ENCODE measurements at places on chromosomes 13 and 19.

GRCh38 chr19:38142176-38143035 is 81.6 kb downstream of the DPF1 start:
- no peak for DNase-seq

GRCh38 chr13:32224916-32225315 is 90.2 kb downstream of the ZAR1L start:
- no peak for DNase-seq

DNA sequence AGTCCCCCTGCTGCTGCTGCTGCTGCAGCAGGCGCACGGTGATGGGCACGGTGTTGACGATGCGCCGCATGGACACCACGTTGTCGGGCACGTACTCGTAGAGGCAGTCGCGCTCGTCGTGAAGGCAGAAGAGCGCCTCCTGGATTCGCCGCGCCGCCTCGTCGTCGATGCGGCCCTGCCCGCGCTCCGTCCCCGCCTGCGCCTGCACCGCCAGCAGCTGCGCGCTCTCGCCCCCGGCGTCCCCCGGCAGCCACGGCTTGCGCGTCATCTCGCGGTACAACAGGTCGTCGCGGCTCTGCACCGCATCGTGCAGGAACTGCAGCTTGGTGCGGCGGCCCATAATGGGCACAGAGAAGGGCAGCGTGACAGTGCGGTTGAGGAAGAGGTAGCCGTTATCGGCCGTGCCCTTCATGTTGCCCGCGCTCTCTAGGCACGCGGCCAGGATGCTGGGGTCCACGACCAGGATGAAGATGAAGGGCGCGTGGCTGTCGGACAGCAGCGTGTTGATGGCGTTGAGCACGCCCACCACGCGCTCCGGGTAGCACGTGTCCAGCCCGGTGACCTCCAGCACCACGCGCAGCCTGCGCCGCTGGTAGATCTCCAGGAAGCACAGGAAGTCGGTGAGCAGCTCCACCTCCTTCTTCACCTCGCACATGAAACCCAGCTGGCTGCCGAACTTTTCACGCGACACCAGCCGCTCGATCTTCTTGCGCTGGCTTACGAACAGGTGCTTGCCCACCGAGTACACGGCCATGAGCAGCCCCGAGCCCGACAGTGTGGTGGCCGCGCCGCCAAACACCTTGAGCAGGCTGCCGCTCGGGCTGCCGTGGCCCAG is 8.1 kb downstream of the NKPD1 start:
- peak; percentile 83 for DNase-seq

- no peak for DNase-seq
Measured at GRCh38 chr13:113292021-113292862, 4.8 kb upstream of the LAMP1 start.

DNA sequence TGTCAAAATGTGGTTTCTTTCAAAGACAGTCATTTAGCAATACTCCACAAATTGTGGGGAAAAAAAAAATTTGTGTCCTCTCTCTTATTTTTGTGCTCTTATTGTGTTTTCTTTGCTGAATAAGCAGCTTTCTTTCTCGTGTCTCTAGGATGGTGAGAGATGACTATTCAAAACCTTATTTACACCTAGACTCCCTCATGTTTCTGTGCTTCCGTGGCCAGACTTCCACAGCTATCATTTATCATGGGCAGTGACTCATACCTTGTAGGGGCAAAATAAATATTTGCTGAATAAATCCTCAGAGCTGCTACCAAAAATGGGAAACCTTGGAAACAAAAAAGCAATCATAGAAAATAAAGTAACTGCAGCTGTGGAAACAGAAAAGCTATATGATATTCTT is 204.9 kb upstream of the MIR17HG start:
- no peak for DNase-seq

DNA sequence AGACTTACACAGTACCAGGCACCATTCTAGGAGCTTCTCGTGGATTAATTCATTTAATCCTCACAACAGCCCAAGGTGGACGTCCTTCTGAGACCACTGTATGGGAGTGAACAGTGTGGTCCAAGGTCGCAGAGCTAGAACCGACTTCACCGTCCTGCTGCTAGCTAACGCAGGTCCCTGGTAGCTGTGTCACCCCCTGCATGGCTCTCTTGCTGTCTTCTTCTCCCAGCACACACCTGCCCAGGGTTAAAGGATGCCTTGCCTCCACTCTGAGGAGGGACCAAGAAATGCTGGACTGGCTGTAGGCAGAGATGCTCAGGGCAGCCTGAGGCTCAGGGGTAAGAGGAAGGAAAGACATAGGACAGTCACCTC is 3.0 kb downstream of the AKT2 start:
- no peak for DNase-seq

DNA sequence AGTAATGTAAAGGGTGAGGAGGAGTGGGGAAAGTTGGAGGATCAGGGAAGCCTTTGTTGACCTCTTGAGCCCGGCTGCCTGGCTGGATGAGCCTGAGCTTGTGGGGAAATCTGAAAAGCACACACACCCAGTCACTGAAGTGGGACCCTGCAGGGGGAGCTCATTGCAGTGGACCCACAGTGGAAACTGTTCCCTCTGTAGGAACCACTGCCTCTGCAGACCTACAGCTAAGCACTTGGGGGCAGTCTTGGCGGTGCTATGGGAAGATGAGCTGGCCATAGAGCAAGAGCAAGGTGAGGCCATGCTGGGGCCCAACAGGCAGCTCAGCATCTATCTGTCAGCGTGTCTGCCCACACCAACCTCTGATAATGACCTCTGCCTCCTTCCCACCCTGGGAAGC is 294.8 kb downstream of the TSHZ3 start:
- no peak for DNase-seq

DNA sequence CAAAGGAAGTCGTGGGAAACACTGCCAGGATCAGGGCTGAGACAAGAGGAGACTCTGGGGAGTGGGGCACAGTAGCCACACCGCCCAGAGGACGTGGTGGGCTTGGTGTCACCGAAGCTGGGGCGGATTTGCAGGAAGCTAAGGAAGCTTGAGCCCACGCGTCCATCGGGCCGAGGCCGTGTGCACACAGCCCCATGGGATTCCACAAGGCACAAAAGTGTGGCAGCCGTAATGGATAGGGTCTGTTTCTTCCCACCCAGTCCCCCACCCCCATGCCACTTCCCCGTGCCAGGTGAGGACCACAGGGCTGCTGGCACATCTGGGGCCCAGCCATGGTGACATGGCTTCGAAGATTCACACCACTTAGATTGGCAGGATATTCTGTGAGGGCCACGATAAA is 153.2 kb upstream of the SPACA7 start:
- DNase-seq: no peak

GRCh38 chr13:64347664-64348063 is 2882.5 kb downstream of the PCDH9 start:
- DNase-seq: no peak

GRCh38 chr19:4987692-4988370 is 18.9 kb downstream of the KDM4B start:
- no peak for DNase-seq

GRCh38 chr19:5804516-5805461 is at the start of gene NRTN:
NRTN (plus strand) TSS chr19:5805067; CDS start chr19:5824166, 19,099 bp downstream.
- DNase-seq: peak; percentile 33

GRCh38 chr13:29543230-29544215 is 52.0 kb downstream of the SLC7A1 start:
- DNase-seq: peak; percentile 51

GRCh38 chr19:547836-548720 is 4.2 kb downstream of the GZMM start:
- DNase-seq: no peak

GRCh38 chr19:6616011-6616410 is 25.1 kb upstream of the CD70 start:
- peak; percentile 59 for DNase-seq

DNA sequence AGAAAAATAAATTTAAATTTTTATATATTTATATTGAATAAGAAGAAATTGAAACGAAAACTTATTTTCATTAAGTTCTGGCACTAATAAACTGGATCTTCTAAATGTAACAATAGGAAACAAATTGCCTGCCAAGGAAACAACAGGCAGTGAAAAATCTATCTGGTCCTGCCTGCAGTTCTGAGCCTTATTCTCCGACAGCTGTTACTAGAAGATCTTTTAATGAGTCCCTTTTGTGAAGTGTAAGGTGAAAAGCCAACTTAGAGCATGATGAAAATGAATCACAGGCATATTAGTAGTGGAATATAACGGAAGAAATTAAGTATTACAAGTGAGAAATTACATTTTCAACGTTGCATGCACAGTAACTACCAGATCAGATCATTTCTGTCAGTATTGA is 1002.7 kb upstream of the PCDH20 start:
- DNase-seq: no peak

- no peak for DNase-seq
Measured at GRCh38 chr13:111174377-111175114, 59.4 kb downstream of the ARHGEF7 start.

- no peak for DNase-seq
Measured at GRCh38 chr19:3599776-3600187, 6.9 kb downstream of the TBXA2R start.

DNA sequence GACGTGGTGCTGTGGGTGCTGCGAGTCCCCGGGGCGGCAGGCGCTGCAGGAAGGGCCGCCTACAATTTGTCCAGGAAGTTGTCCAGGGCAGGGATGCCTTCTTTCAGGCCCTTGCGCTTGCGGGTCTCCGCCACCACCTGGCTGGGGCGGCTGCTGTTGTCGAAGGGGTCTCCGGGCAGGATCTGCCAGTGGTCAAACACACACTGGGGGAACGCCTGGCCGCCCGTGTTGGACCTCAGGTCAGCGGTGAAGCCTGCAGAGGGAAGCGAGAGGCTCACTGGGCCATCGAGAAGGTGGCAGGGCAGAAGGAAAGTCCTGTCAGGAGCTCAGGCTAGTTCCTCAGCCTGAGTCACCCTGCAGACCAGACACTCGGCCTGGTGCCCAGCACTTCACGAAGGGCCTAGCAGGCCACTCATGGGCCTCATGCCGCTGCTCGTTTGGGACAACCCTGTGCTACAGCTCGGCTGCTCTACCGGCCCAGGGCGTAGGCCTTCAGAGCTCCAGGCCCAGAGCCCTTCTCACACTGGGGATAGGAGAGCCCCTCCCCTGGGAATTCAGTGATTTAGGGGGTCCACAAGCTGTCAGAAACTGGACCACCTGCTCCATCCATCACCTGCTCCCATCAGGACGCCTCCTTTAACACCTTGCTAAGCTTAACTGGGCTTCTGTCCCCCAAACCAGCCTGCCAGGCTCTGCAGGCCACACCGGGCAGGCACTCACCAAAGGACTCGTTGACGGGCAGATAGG is 5.8 kb upstream of the DAPK3 start:
- DNase-seq: no peak

DNA sequence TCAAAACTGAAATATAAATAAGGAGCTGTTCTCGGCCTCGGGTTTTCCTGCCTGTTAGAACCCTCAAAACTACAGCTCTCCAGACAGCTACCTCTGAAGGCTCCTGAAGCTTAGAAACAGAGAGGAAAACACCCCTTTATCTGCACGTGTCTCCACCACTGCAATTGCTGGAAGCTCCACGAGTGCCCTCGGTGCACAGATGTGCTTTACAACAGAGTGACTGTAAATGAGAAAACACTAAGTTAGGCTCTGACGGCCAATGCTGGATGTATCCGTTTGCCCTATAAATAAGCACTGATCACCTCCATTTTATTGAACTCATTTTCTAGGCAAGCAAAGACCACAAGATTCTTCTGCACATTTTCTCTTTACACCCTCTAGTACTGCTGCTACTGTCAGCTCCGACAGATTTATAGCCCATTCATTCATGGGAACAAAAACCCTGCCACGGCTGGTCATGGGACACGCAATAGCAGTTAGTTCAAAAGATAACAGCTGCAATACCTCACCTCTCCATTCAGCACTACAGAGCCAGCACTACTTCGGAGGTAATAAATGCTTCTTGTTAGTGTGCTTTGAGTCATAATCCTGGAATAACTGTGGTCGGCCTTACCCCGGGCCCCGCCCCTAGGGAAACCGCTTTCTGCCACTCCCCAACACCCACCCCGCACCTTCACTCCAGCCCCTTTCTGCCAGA is 241.1 kb upstream of the ZNF507 start:
- no peak for DNase-seq

DNA sequence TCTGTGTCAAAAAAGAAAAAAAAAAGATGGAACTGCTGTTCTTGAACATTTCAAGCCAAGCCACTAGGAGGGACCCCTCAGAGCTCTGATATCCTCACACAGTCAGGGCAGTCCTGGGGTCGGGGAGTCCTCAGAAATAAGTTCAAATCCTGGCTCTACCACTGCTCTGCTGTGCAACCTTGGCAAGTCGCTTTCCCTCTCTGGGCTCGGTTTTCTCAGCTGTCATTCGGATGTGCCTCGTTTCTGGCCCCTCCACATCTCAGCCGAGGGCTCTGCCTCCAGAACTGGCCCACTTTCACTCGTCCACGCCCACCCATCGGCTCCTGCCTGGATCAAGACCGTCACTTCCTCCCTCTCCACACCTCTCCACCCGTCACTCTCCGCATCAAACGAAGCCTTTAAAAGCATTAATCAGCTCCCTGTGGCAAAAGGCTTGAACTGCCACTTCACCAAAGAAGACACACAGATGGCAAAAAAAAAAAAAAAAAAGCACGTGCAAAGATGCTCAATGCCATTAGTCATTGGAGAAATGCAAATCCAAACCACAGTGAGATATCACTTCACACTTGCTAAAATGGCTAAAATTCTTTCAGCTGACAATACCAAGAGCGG is 7.4 kb upstream of the ZNRF4 start:
- no peak for DNase-seq

GRCh38 chr13:95030821-95031343 is 270.4 kb downstream of the ABCC4 start:
- DNase-seq: no peak

DNA sequence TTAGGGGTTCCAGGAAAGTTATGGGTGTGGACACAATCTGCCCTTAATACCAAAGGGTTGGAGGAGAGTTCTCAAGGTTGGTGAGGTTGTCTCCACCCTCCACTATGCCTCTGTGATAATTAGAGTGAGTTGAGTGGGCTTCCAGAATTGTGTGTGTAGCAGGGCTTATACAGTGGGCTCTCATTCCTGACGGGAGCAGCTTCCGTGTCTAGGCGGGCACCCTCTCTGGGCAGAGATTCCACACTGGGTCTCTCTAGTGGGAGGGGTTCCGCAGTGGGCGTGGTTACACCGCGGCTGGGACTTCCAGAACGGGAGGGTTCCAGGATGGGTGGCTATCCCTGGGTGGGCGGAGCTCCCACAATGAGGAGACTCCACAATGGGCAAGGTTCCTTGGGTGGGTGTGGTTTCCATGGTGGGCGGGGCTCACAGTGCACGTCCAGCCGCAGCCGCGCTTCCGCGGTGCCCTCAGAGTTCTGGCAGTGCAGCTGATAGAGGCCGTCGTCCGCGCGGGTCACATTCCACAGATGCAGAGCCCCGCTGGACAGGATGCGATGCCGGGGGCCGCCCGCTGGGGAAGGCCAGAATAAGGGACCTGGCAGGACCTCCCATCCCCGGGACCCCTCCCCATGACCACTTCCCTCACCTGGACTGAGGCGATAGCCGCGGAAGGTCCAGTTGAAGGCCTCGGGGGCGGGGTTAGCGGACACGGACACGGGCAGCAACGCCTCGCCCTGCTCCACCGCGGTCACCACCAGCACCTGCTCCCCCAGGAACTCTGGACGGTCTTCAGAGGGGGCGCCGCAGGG is 8.4 kb downstream of the NPHS1 start:
- no peak for DNase-seq

GRCh38 chr19:2342656-2343288 is 14.3 kb downstream of the SPPL2B start:
- DNase-seq: no peak

Measured in CD4-positive, CD25-positive, alpha-beta regulatory T cell (primary cell).